Endothelial cell (in vitro differentiated cells): ENCODE measurements at places on chromosomes 5 and 9. TPM values are rescaled to one million over a fixed set of nuclear protein-coding genes. Genes with fewer than 3 reads are reported as not detected.

DNA sequence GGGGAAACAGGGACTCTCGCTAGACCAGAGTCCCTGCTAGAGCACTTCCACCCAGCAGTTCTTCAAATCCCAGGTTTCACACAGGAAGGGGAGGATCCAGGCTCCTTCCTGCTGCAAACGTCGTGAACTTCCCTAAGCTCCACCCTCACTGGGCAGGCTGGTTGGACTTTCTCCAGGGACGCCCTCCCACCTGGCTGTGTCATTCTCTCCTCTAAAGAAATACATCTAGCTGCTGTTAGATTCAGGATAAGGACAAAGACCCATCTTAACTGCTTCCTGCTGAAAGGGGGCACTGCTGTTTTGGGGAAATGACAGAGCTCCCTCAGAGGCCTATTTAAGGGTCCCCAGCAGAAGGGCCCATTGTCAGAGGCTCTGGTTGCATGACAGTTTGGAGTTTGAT lies 230.7 kb downstream of the SEMA6A start:
- peak overlapping the region; percentile 76 for H3K27ac ChIP-seq
- peak; percentile 21 for DNase-seq
- H3K27me3 ChIP-seq: peaks cover 2% of the 10 kb centered on the region
- H3K4me1 ChIP-seq: peaks cover 14% of the 10 kb centered on the region

- H3K27ac ChIP-seq: peak overlapping the region; percentile 14
- H3K4me1 ChIP-seq: peaks cover 6% of the 10 kb centered on the region
- no peak overlapping the region for H3K4me3 ChIP-seq
- no peaks in the 10 kb centered on the region for H3K36me3 ChIP-seq
- H3K27me3 ChIP-seq: no peaks in the 10 kb centered on the region
- no peak for DNase-seq
Measured at GRCh38 chr5:91095313-91095712, 287.8 kb downstream of the ARRDC3 start.

The SHC3 gene
- total RNA-seq: 6.5 TPM

The SPATA6L gene
- 6.7 TPM for total RNA-seq

The GADD45G gene
- total RNA-seq: 6.2 TPM

DNA sequence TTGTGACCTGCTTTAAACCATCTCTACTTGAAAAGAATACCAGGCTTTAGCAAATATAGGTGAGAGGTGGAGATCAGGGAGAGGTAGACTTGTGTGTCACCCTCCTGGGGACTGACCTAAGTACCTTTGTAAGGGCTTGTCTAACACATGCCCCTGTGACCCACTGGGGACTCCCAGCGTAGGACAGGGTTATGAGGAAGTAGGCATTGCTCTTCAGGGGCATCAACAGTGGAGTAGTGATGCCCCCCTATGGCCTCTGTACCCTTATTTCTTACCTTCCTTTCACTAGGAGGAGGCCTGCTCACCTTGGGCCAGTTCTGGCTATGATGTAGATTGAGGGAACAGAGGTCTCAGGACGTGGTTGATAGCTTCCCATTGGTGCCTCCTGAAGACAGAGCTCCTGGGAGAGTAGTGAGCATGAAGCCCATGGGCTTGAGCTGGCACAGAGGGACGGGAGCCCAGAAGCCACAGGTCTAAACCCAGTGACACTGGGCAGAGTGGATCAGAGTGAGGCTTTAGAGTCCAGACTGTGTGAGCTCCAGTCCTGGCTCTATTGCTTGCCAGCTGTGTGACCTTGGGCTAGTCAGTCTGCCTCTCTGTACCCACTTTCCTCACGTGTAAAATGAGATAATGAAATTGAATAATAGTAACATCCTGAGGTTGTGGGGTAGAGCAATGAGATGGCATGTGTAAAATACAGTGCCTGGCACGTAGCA lies 191.7 kb downstream of the AOPEP start:
- H3K4me1 ChIP-seq: peaks cover 38% of the 10 kb centered on the region
- H3K36me3 ChIP-seq: no peaks in the 10 kb centered on the region
- H3K27ac ChIP-seq: no peak overlapping the region
- H3K27me3 ChIP-seq: peaks cover 3% of the 10 kb centered on the region

- peaks cover 3% of the 10 kb centered on the region for H3K27me3 ChIP-seq
- H3K36me3 ChIP-seq: peaks cover 8% of the 10 kb centered on the region
- DNase-seq: no peak
- H3K27ac ChIP-seq: no peak overlapping the region
- no peak overlapping the region for H3K4me3 ChIP-seq
Measured at GRCh38 chr9:138063033-138063432, 185.5 kb downstream of the CACNA1B start.

GRCh38 chr5:122458278-122458872 lies 146.3 kb downstream of the SNCAIP start:
- peak overlapping the region; percentile 59 for H3K4me3 ChIP-seq
- H3K27ac ChIP-seq: no peak overlapping the region
- H3K27me3 ChIP-seq: peaks cover 7% of the 10 kb centered on the region

The SLC6A18 gene
- total RNA-seq: not detected

- no peak overlapping the region for H3K27ac ChIP-seq
- H3K36me3 ChIP-seq: no peaks in the 10 kb centered on the region
- DNase-seq: no peak
- H3K4me3 ChIP-seq: no peak overlapping the region
- peaks cover 22% of the 10 kb centered on the region for H3K4me1 ChIP-seq
Measured at GRCh38 chr9:99826579-99826978, 4.9 kb downstream of the NR4A3 start.

The GLIPR2 gene
- total RNA-seq: 6.3 TPM

DNA sequence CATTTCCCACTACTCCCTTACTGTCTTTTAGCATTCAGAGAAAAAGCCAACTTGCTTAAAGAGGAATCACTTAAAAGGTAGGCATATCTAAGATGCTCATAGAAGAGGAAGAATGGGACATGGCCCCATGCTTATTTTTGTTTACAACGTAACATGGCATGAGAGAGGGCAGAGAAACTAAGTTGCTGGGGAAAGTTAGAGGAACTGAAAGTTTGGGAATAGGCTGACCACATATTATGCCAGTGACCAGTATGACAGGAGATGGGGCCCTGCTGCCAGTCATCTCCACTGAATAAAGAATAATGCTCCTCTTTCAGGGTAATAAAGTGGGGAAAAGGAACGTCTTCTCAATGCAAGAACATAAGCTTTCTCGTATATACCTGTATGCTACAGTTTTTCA lies 1.9 kb downstream of the PLPP6 start:
- peak overlapping the region; percentile 45 for H3K4me3 ChIP-seq

DNA sequence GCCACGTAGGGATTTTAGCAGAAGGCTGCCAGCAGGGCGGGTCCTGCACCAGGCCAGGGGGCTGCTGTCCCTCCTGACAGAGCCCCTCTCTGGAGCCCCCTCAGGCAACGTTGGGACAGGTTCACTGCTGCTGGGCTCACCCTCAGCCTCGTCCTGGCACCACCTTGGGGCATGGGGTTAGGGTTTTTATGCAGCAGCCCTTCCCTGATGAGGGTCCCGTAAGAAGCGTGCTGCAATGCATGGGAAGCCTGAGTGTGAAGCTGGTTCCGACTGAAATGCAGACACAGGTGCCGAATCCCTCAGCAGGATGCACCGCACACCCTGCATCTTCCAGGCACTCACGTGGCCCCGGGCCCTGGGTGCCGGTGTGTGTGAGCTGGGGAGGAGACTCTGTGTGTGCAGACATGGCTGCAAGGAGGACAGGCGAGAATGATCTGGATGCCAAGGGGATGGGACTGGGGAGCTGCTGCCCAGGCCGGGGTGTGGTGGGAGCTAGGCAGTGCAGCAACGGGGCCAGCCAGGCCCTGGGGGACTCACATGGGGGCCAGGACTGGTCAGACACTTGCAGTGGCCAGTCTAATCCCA lies 27.1 kb downstream of the ZDHHC11B start:
- H3K4me1 ChIP-seq: peaks cover 9% of the 10 kb centered on the region
- peaks cover 11% of the 10 kb centered on the region for H3K36me3 ChIP-seq
- no peak overlapping the region for H3K4me3 ChIP-seq

The TMC1 gene
- total RNA-seq: not detected
